ENCODE measurements at places on chromosomes 13 and 19.
A peak's percentile ranks its signal among the peaks of the same experiment; 100 is the strongest.

- no peak for DNase-seq
Observed at GRCh38 chr19:36707134-36707533, 19.7 kb downstream of the ZNF567 start.

GRCh38 chr13:71864094-71864985 is 2.7 kb downstream of the DACH1 start:
- no peak for DNase-seq

DNA sequence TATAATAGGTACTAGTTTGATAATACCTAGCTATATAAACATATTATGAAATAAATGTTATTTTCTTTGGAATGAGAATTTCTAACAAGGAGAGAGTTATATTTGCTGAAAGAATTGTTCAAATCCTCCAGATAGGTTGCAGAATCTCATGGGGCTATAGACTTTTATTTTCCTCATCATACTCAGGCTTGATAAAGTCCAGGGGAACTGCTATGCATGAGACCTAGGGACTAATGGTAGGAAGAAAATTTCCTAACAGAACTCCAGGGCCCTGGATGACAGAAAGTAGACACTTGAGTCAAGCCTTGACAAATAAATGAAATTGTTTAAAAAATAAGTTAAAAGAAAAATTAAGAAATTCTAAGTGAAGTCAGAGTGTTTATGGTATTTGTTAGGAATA is 138.5 kb upstream of the DACH1 start:
- DNase-seq: no peak

- DNase-seq: no peak
Observed at GRCh38 chr19:48471836-48472235, 2.7 kb downstream of the CYTH2 start.

GRCh38 chr19:33290082-33290815 is 12.1 kb downstream of the CEBPA start:
- no peak for DNase-seq

GRCh38 chr13:98691360-98691759 is 61.1 kb downstream of the SLC15A1 start:
- DNase-seq: no peak

GRCh38 chr19:40650749-40651305 is 39.6 kb downstream of the NUMBL start:
- no peak for DNase-seq

DNA sequence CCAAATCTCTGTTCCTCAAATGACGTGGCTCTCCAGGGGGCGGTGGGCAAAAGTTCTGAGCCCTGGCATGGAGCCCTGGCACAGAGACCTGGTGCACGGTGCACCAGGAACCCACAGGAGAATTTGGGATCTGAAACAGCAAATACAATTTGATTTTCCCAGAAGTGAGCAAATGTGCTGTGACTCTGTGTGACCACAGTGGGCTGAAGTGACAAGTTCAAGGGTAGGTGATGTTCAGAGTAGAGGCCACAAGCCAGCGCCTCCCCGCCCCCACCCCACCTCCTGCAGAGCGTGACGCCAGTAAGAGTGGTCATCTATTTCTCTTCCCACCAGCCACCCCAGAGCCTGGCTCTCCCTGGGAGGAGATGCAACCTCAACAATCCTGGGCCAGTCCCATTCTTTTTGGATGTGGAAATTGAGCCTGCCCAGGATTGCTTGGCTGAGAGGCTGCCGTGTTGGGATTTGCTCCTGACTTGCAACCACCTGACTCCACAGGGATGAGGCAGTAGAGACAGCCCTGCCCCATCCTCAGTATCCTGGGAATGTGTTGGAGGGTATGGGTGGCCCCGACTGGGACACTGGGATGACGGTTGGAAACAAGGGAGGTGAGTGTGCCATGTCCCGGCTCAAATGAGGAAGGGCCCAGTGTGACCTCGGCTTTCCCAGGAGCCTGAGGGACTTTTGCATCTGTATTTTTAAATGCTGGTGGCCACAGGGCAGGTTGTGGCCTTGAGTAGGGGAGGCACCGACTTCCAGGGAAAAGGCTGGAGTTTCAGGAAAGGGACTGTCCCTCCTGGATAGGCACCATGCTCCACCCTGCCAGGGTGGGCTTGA is 11.1 kb upstream of the BCL3 start:
- no peak for DNase-seq

GRCh38 chr19:46726551-46726950 is 9.6 kb upstream of the PRKD2 start:
- no peak for DNase-seq

GRCh38 chr19:6723108-6723618 is 2.7 kb upstream of the C3 start:
- DNase-seq: no peak

- DNase-seq: peak; percentile 26
Observed at GRCh38 chr13:85659493-85659892, 139.7 kb downstream of the SLITRK6 start.

DNA sequence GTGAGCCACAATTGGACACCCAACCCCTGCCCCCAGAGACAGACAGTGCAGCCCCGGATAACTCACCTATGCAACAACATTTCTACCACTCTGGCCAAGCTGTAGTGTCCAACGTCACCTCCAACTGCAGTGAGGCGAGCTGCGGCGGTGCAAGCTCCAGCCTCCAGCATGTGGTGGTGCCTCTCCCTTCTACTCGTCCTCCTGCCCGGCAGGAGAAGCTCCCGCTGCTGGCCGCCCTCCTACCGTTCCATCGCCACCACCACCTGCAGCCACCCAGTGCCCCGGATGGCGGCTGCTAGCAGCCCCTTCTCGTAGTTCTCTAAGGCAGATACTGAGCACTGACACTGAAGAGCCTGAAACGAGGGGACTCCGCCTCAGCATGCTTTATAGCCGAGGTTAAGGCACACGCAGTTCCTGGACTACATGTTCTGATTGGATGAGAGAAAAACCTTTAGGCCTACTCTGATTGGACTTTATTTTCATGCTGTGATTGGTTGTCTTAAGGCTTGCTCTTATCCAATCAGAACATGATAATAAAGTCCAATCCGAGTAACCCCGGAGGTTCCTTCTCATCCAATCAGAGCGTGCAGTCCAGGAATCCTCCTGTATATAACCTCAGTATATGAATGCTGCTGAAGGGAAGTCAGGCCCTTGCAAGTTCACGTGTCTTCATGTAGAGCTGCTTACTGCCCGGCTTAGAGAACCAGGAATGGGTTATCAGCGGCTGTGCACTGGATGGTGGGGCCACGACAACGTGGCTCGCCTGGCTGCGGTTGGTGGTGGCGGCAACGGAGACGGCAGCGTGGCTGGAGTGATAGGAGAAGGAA is 63.5 kb downstream of the TUBA3C start:
- DNase-seq: no peak

- DNase-seq: no peak
Observed at GRCh38 chr19:29074579-29074978, 138.4 kb downstream of the UQCRFS1 start.

- DNase-seq: no peak
Observed at GRCh38 chr13:70829748-70830147, 721.5 kb upstream of the KLHL1 start.

- DNase-seq: no peak
Observed at GRCh38 chr19:55457683-55458457, 3.6 kb downstream of the ISOC2 start.

- no peak for DNase-seq
Observed at GRCh38 chr19:51094696-51095279, 12.1 kb upstream of the KLK14 start.

- no peak for DNase-seq
Observed at GRCh38 chr13:48896312-48896711, 79.4 kb upstream of the FNDC3A start.

GRCh38 chr19:46861691-46862502 is 1.1 kb downstream of the ARHGAP35 start:
- DNase-seq: no peak

GRCh38 chr19:38849860-38850435 is at the start of gene HNRNPL:
TSS of gene HNRNPL (minus strand) at chr19:38849986. CDS start at chr19:38849966, 20 bp downstream.
- DNase-seq: peak; percentile 100

GRCh38 chr13:84896128-84896527 is 903.1 kb downstream of the SLITRK6 start:
- DNase-seq: peak; percentile 82

DNA sequence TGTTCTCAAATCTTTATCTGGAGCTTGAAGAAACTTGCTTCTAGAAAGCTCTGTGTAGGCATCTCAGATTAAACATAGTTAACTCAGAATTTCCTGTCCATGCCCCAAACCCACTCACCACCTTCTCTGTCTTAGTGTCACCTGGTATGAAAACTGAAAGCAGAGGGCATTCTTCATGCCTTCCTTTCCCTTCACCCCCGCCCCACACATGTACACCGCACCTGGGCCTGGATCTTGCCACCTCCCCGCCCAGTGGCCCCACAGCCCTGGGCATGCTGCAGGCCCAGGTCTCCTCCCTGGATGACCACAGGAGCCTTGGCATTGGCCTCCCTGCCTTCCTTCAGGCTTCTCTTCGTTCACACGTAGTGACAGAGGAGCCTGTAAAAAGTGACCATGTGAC is 15.8 kb downstream of the CFAP97D2 start:
- no peak for DNase-seq
